Panc1 (cell line): ENCODE measurements at places on chromosomes 1 and 21. TPM values are rescaled to one million over a fixed set of nuclear protein-coding genes. Genes with fewer than 3 reads are reported as not detected.

PODN gene
- 0.23 TPM for total RNA-seq

MAP3K21 gene
- total RNA-seq: 3.1 TPM

NPHS2 gene
- total RNA-seq: not detected

CFHR5 gene
- total RNA-seq: not detected

ARHGEF11 gene
- 55.5 TPM for total RNA-seq

WNT3A gene
- not detected for total RNA-seq

ETV3L gene
- total RNA-seq: not detected

LCE2D gene
- not detected for total RNA-seq

SRP9 gene
- 282 TPM for total RNA-seq

EDN2 gene
- total RNA-seq: not detected

SERPINC1 gene
- 0.64 TPM for total RNA-seq

- no peak overlapping the region for H3K4me3 ChIP-seq
- H3K27ac ChIP-seq: no peak overlapping the region
- no peaks in the 10 kb centered on the region for H3K27me3 ChIP-seq
- no peaks in the 10 kb centered on the region for H3K36me3 ChIP-seq
These were observed 14.7 kb upstream of the POFUT2 start for GRCh38 chr21:45302082-45303061.

DNA sequence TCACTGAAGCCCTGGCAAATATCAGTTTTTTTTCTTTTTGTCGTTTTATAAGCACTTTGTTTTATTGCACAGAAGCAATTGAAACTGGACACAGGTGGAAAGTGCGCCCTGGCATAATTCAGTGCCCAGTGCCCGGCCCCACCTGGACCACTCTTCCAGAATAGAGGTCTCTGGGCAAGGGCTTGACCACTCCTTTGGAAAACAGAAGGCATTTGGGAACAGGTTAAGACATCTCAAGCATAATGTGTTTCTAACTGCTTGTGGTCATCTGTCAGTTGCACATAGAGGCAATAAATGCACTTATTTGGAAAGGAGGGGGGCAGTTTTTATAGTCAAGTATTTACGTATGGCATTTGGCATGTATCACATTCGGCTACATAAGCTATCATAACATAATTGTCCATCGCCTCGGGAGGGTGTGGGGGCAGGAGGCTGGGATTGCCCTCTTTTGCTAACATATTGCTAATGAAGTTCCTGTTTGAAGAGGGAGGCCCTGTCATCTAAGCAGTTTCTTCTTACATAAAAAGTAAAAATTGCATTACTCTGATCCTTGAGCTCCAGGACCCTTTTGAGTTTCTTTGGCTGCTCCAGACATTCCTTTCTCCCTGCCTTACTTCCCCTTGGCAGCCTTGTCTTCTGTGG is 14.7 kb upstream of the CD2 start:
- no peaks in the 10 kb centered on the region for H3K36me3 ChIP-seq
- no peaks in the 10 kb centered on the region for H3K4me1 ChIP-seq
- no peak overlapping the region for H3K27ac ChIP-seq
- no peak overlapping the region for H3K4me3 ChIP-seq
- DNase-seq: no peak

DNA sequence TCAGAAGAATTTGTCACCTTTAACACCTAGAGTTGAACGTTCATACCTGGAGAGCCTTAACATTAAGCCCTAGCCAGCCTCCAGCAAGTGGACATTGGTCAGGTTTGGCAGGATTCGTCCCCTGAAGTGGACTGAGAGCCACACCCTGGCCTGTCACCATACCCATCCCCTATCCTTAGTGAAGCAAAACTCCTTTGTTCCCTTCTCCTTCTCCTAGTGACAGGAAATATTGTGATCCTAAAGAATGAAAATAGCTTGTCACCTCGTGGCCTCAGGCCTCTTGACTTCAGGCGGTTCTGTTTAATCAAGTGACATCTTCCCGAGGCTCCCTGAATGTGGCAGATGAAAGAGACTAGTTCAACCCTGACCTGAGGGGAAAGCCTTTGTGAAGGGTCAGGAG is 52.3 kb downstream of the UBE4B start:
- DNase-seq: no peak
- H3K27me3 ChIP-seq: no peaks in the 10 kb centered on the region
- H3K27ac ChIP-seq: no peak overlapping the region
- no peak overlapping the region for H3K4me3 ChIP-seq

DNA sequence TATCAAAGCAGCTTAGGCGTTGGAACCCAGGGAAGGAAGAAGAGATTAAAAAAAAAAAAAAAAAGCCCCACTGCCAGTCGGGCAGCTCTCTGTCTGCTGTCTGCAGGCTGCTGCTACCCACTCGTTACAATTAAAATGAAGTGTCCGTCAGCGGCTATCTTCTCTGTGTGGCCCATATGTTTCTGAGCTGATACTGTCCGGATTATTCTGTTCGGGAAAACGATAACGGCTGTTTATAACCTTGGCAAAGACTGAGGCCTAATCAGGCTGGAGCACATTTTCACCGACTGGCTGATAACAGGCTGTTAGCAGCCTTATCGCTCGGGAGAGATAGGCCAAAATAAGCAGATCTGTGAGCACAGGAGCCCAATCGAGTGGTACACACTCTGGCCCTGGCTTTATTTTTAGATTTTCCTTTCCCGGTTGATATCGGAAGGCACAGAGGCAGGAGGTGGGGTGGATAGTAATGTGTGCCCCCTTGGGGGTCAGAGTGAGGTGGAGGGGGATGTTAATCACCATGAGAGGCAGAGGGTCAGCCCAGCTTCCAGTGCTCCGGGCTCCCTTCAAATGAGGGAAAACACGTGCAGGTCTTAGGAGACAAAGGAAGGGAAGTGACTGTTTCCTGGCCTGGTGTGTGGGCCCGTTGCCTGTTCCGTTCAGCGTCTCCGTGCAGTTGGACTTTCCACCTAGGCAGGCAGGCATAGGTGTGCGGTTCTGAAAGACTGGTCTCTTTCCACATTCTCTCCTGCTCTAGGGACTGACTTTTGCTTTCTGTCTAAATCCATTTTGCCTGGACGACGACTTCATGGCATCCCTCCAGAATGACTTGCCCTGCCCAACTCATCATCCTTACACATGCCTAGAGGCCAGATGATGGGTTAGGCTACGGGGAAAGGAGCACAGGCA is 153.4 kb downstream of the PBX1 start:
- no peak overlapping the region for H3K4me3 ChIP-seq
- H3K36me3 ChIP-seq: no peaks in the 10 kb centered on the region
- H3K27me3 ChIP-seq: no peaks in the 10 kb centered on the region
- no peak for DNase-seq
- no peaks in the 10 kb centered on the region for H3K4me1 ChIP-seq

- no peaks in the 10 kb centered on the region for H3K36me3 ChIP-seq
- H3K4me3 ChIP-seq: no peak overlapping the region
- no peak overlapping the region for H3K27ac ChIP-seq
- no peaks in the 10 kb centered on the region for H3K4me1 ChIP-seq
- no peaks in the 10 kb centered on the region for H3K27me3 ChIP-seq
These were observed 22.3 kb downstream of the C1orf146 start for GRCh38 chr1:92240034-92240433.

GRCh38 chr21:35635261-35635660 is 425.1 kb downstream of the SETD4 start:
- no peak overlapping the region for H3K4me3 ChIP-seq
- no peaks in the 10 kb centered on the region for H3K4me1 ChIP-seq

GRCh38 chr1:31658721-31659120 is 14.0 kb upstream of the PEF1 start:
- H3K27me3 ChIP-seq: no peaks in the 10 kb centered on the region
- no peaks in the 10 kb centered on the region for H3K36me3 ChIP-seq
- no peak overlapping the region for H3K4me3 ChIP-seq
- no peaks in the 10 kb centered on the region for H3K4me1 ChIP-seq
- no peak for DNase-seq

GRCh38 chr1:228961511-228961910 is 226.2 kb downstream of the RHOU start:
- no peaks in the 10 kb centered on the region for H3K36me3 ChIP-seq
- no peak overlapping the region for H3K27ac ChIP-seq
- H3K4me1 ChIP-seq: no peaks in the 10 kb centered on the region
- DNase-seq: no peak
- H3K4me3 ChIP-seq: no peak overlapping the region
- H3K27me3 ChIP-seq: no peaks in the 10 kb centered on the region

DNA sequence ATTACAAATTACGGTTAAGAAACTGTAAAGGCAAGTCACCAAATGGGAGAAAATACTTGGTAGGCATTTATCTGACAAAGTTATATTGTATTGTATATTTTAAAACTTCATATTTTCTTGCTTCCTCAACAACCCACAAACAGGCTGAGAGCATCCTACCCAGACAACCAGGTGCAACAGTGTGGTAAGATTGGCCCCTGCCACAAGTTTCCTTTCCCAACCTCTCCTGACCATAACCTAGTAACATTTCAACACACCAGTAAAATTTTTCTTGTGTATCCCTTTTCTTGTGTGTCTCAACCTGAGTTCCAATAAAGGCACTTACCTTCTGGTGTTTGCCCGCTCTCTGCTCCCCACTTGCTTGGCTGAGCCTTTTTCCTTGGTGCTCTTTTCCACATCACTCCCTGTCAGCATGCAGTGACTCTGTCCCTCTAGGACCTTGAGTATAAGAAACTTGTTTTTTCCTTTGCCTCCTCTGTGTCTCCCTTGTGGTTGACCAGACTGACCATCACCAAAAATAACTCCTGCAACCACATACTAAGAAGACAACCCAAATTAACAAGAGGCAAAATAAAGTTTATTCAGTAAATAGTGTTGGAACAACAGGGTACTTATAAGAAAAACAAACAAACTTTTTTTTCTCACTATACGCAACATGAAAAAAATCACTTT is 40.9 kb downstream of the FCRL3 start:
- no peak overlapping the region for H3K27ac ChIP-seq
- DNase-seq: no peak
- no peaks in the 10 kb centered on the region for H3K4me1 ChIP-seq
- no peak overlapping the region for H3K4me3 ChIP-seq
- no peaks in the 10 kb centered on the region for H3K27me3 ChIP-seq

GRCh38 chr1:222950892-222951291 is 136.1 kb downstream of the DISP1 start:
- no peaks in the 10 kb centered on the region for H3K4me1 ChIP-seq
- no peak for DNase-seq
- H3K27ac ChIP-seq: no peak overlapping the region

DNA sequence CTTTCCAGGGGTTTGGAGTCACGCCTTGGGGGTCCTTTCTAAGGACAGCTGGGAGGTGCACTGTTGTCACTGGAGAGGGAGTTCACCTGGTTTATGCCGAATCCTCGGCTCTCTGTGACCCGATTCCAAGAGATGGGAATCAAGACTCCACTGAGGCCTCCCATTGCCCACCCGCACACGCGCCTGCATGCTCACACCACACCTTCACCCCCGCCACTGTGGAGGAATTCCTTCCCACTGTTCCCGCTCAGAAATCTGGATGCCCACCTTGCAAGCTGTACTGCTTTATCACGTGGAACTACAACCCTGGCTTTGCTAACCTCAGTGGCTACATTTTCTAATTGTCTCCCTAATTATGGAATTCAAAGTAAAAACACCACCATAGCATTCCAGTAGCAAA is 29.2 kb downstream of the PGBD5 start:
- no peak overlapping the region for H3K27ac ChIP-seq
- H3K4me3 ChIP-seq: no peak overlapping the region
- no peak for DNase-seq
- no peaks in the 10 kb centered on the region for H3K4me1 ChIP-seq

- peaks cover 66% of the 10 kb centered on the region for H3K4me1 ChIP-seq
- H3K27me3 ChIP-seq: no peaks in the 10 kb centered on the region
- peak overlapping the region; percentile 37 for H3K4me3 ChIP-seq
- H3K36me3 ChIP-seq: no peaks in the 10 kb centered on the region
- DNase-seq: no peak
- peak overlapping the region; percentile 99 for H3K27ac ChIP-seq
These were observed 58.9 kb upstream of the NEK2 start for GRCh38 chr1:211734359-211734758.

- peaks cover 83% of the 10 kb centered on the region for H3K4me1 ChIP-seq
- H3K27ac ChIP-seq: peak overlapping the region; percentile 93
These were observed 8.1 kb downstream of the COL18A1 start for GRCh38 chr21:45412909-45413611.

DNA sequence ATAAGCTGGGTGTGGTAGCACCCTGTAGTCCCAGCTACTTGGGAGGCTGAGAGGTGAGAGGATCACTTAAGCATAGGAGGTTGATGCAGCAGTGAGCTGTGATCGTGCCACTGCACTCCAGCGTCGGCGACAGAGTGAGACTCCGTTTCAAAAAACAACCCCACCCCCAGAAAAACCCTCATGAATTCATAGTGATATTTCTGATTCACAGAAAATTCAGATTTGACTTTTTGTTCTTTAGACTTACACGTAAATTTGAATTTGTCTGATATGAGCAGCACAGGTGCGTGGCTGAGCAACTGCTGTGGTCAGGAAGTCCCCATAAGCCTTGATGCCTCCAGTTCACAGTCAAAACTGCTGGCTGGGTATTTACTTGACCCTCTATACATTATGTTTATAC is 10.0 kb upstream of the MORC3 start:
- no peak overlapping the region for H3K4me3 ChIP-seq
- no peaks in the 10 kb centered on the region for H3K27me3 ChIP-seq
- H3K4me1 ChIP-seq: no peaks in the 10 kb centered on the region
- no peaks in the 10 kb centered on the region for H3K36me3 ChIP-seq
- H3K27ac ChIP-seq: no peak overlapping the region
- no peak for DNase-seq
